ENCODE measurements at places on chromosomes 6 and 20. TPM values are rescaled to one million over a fixed set of nuclear protein-coding genes. Genes with fewer than 3 reads are reported as not detected.

Gene LRRC73
- total RNA-seq, result 3.5 TPM

Gene TMEM244
- not detected for total RNA-seq

Gene RNASET2
- total RNA-seq, result 60.8 TPM

Gene LZTS3
- total RNA-seq, result 29.9 TPM

Gene RIPPLY2
- total RNA-seq, result 2.7 TPM

Gene LY6G6F
- total RNA-seq, result not detected

DNA sequence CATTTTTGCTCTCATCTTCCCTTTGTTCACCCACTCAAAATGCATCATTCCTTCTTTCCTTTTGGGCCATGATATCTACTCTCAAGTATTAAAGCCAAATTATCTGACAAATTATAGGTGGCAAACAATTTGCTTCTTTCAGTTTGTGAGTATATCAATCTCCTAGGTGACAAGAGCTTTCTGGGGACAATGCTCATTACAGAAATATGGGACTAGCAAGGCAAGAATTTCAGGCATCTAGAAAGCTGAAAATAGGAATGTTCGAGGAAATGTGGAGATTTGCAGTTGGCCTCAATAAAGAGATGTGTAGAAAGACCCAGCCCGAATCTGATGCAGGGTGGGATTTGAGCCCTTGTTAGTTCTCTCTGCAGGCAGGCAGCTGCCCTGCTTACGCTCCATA lies 71.8 kb downstream of the ALDH8A1 start:
- DNase-seq, result no peak
- no peaks in the 10 kb centered on the region for H3K27me3 ChIP-seq
- no peak overlapping the region for H3K27ac ChIP-seq

- H3K4me1 ChIP-seq, result no peaks in the 10 kb centered on the region
- DNase-seq, result no peak
- no peaks in the 10 kb centered on the region for H3K36me3 ChIP-seq
- no peaks in the 10 kb centered on the region for H3K27me3 ChIP-seq
- no peak overlapping the region for H3K4me3 ChIP-seq
Measured at GRCh38 chr6:150301846-150302519, 66.8 kb upstream of the IYD start.

- peaks cover 3% of the 10 kb centered on the region for H3K27me3 ChIP-seq
- no peak for DNase-seq
- no peak overlapping the region for H3K4me3 ChIP-seq
- no peaks in the 10 kb centered on the region for H3K4me1 ChIP-seq
- no peaks in the 10 kb centered on the region for H3K36me3 ChIP-seq
- H3K27ac ChIP-seq, result no peak overlapping the region
Measured at GRCh38 chr20:63397155-63397843, 36.1 kb upstream of the CHRNA4 start.

DNA sequence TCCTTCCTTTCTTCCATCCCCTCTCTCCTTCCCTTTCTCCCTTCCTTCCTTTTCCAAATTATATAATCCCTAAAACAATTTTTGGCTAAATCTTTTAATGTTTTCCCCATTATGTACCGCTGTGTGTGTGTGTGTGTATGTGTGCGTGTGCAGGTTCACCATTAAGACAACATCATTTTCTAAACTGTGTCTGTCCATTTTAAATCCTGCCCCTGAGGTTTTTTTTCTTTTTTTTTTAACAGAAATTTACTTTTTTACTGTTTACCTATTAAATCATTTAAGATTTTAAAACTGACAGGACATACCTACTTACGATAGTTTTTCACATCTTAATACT lies 366.3 kb upstream of the EPHA7 start:
- no peak overlapping the region for H3K4me3 ChIP-seq
- DNase-seq, result no peak
- H3K36me3 ChIP-seq, result no peaks in the 10 kb centered on the region
- H3K4me1 ChIP-seq, result no peaks in the 10 kb centered on the region
- H3K27me3 ChIP-seq, result no peaks in the 10 kb centered on the region

DNA sequence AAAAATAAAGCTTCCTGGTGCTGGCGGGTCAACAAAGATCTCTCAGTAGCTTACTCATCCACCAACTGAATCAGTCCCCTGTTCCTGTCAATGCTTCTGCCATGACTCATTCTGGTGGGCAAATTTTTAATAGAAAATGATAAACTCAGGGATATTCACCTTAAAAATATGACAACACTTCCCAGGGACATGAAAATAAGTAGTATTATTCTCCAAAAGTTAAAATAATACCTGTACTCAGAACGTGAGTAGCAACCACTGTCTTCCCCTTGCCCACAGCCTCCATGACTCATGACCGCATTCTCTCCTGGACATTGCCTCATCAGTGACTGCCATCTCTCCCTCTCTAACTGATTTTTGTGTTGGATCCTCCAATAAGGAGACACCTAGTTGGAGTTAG lies 552.3 kb downstream of the KIF16B start:
- H3K27ac ChIP-seq, result no peak overlapping the region
- DNase-seq, result no peak
- H3K36me3 ChIP-seq, result no peaks in the 10 kb centered on the region
- no peaks in the 10 kb centered on the region for H3K27me3 ChIP-seq
